ENCODE measurements at places on chromosomes 16 and 17.
A peak's percentile ranks its signal among the peaks of the same experiment; 100 is the strongest.

DNA sequence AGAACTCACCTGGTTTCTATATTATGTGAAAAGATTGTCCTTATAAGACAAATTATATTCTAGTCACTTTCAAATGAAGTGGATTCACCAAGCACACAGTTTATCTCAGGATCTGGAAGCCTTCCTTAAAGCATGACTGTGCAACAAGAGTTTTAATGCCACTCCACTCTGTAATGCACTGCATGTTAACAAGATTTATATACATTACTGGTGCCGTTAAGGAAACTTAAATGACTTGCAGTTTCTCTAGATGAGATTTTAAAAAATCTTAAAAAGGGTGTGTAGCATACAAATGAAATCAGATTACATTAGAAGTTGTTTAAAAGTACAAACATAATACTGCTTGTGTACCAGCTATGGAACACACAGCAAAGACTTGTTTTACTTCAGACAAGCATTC, 150.8 kb downstream of the SNX11 start:
- no peak for DNase-seq

GRCh38 chr16:69325784-69326171, 4.6 kb downstream of the PDF start:
- no peak for DNase-seq

DNA sequence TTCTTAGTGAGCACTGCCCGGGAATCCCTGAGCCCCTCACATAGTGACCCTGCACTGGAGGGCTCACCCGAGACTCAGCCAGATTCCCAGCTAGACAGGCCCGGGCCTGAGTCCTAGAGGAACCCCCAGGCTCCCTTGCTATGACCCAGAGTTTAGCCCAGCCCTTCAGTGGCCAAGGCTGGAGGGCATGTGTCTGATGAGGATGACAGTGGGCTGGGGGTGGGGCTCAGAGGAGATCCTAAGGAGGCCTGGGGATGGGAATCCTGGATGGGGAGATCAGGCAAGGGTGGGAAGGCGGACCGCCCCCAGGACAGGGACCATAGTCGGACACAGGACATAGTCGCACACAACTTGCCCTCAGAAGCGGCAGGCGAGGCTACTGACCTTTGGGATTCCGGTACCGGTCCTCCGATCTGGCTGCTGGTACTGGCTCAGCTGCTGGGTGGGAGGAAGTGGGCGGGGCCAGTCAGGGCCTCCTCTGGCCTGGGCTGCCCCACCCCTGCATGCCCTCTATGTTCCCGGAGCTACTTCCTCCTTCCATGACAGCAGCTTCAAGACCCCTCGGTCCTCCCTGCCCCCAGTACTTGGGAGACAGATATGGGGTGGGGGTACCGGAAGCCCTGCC, 1.1 kb downstream of the CD79B start:
- DNase-seq = peak; percentile 78

DNA sequence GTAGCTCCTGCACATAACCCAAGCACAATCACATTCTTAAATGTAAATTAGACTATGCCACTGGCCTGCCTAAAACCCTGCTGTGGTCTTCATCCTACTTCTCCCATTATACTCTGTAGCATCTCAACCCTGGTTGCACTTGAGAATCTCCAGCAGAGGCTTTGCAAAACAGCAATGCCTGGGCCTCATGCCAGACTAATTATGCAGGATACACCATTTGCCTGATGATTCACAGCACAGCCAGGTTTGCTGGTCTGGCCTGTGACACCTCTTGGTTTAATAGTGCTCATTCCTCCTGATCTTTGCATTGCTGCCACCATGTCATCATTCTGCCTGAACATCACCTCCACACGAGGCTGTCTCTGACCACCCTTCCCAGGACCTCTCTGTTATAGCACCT, 491.9 kb upstream of the TOM1L1 start:
- no peak for DNase-seq

- DNase-seq = no peak
Observed at GRCh38 chr17:68792042-68792685, 163.0 kb downstream of the ABCA8 start.

GRCh38 chr17:56160422-56160821, 7.1 kb downstream of the ANKFN1 start:
- no peak for DNase-seq

DNA sequence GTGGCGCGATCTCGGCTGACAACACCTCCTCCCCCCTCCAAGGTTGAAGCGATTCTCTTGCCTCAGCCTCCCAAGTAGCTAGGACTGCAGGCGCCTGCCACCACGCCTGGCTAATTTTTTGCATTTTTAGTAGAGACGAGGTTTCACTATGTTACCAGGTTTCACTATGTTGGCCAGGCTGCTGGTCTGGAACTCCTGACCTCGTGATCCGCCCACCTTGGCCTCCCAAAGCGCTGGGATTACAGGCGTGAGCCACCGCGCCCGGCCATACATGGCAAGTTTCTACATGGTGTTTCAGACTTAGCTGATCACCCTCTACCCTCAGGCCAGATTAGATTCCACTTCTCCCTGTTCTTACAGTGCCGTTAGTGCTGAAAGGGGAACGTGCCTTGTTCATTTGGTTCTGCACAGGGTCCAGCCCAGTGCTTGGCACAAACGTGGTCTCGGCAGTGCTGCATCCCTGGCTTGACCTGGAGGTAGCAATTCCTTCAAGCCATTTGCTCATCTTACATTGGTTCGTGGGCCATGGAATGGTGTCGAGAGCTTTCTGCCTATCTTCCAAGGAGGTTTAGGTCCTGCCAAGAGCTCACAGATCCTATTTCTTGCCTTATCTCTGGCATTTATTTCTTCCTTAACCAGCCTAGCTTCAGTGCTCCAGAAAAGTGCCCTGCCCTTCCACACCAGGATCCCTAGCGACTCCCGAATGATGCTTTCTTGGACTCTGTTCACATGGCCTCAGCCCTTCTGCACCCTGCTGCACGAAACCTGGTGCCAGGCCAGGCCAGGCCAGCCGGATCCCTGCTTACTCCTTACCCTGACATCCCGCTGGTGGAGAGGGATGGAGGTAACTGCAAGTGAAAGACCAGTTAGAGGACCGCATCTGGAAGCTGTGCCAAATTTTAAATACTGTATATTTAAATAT, 14.8 kb upstream of the AURKB start:
- no peak for DNase-seq

DNA sequence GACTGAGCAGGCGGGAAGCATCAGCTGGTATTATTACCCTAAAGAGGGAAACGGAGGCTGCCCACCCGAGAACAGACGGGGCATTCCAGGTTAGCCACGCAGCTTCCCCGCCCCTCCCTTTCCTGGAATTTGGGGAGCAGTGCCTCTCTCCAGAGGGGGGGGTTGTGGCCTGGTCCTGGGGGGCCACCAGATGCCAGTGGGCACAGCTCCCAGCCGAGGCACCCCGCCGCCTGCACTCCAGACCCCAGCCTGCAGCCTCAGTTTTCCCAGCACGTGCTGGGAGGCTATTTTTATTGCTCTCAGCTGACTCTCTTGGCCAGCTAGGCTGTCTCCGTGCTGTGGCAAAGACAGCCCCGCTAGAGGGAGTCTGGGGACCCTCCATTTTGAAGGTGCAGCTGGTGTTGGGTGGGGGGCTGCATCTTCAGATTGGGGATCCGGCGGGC, 62.7 kb upstream of the GSE1 start:
- no peak for DNase-seq

GRCh38 chr17:79080349-79080748, 5.7 kb downstream of the ENGASE start:
- DNase-seq = no peak

DNA sequence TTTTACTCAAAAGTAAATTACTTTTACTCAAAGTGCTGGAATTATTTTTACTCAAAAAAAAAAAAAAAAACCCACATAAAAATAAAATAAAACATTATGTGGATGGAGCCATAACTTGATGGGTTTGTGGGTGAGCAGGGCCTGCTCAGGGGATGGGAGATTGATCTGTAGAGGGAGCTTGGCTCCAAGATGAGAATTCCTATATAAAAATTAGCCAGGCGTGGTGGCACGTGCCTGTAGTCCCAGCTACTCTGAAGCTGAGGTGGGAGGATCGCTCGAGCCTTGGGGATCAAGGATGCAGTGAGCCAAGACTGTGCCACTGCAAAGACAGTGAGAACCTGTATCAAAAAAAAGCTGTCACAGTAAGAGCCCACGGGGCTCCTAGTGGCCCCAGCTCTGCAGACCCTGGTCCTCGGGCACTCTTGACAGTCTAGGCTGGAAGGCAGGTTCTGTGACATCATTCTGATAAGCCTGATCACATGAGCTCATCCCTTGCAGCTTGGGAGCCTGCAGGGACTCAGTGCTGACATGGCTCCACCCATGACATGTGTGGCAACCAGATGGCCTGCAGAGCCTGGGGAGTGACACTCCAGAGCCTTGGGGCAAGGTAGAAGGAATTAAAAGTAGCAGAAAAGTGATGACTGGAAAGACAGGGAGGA, 42.5 kb downstream of the ST3GAL2 start:
- DNase-seq = no peak

- DNase-seq = no peak
Observed at GRCh38 chr16:9327253-9327652, 235.8 kb downstream of the HAPSTR1 start.

DNA sequence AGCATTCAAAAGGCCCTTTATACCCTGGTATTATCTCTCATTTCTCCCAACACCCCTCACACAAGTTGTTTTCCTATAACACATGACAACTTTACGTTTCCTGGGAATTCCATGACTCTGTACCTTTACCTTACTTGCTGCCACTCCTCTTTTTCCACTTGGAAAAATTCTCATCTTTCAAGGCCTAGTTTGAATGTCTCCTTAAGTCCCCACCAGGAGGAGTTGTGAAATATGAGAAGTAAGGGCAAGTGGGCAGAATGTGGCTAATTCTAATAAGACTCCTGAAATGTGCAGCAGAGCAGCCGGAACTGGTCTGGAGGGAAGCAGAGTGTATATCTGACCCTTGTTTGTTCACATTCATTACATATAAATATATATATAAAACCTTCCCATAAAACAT, 39.7 kb downstream of the BRCA1 start:
- no peak for DNase-seq

DNA sequence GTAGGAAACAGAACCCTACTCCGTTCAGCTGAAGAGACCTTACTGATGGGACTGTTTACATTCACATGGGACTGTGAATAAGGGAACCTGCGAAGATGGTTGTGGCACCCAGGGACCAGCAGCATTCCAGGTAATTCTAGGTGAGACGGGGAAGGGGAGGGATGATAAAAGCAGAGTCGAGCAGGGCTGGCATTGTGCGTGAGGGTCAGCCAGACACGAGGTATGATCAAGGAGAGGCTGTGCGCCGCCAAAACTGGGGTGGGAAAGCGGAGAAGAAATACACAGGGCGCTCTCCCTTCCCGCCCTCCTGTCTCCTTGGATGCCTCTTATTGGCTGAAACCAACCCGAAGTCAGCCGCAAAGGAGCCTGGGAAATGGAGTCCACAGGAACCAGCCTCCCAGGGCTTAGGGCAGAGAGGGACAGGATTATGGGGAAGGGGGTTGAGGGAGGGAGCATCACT, 38.4 kb upstream of the CSNK2A2 start:
- peak; percentile 59 for DNase-seq

- DNase-seq = peak; percentile 35
Observed at GRCh38 chr17:42428141-42428944, 5.3 kb upstream of the CAVIN1 start.

DNA sequence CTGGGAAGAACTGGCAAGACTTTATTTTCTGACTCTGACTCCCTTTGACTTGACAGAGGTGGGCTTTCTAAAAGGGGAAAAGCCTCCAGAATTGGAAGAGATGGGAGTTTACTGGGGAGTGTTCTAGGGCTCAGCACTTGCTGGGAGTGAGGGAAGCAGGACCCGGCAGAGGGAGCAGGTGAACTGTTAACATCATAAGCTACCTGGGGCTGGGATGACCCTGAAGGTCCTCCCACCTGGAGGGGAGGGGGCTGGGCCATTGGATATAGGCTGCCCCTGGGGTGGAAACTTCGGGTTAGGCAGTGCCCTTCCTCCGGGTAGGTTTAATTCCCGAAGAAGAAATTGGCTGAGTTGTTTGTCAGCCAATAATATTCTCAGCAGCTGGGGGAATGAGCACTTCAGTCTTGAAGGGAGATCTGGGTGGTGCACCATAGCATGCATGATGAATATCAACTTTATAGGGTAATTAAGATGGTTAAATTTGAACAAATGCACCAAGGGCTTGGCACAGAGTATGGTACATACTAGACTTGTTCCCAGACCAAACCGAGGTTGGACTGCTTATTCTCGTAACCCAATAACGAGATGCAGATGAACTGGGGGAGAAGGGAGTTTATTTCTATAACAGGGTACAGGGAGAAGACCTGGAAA, 337.0 kb downstream of the HAPSTR1 start:
- DNase-seq = no peak

DNA sequence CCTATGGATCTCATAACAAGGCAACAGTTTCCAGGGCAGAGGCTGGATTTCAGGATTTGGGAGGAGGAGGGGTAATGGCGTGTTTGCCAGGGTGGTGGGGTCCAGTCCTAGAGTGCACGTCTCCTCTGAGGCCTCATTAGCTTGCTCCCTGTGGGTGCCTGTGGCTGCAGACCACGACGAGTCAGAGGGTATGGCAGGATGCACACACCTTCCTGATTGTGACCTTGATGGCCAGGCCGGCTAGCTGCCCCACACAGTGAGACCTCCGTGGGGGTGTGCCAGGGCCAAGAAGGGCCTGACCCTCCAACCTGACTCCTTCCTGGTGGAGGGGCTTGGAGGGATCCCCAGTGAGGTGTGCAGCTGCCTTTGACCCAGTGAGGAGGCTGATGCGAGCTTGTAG, 4.0 kb upstream of the SMTNL2 start:
- no peak for DNase-seq

- no peak for DNase-seq
Observed at GRCh38 chr16:57617604-57618111, 10.8 kb upstream of the ADGRG1 start.

DNA sequence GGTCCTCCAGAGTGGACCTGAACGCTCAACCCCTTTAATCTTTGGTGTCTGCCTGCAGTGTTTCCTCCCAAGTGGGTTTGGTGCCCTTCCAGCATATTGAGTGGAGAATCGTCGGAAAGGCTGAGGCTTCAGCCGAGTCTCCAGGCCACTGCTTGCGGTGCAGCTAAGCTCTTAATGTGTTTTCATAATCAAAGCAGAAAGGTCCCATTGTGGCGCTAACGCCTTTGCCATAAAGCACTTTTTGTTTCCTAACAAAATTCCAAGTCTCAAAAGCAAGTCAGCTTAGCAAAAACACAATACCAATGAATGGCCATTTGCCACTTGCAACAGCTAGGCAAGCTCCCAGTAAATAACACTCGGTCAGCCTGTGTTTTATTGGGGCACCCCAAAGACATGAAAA, 57.6 kb downstream of the KSR1 start:
- no peak for DNase-seq

DNA sequence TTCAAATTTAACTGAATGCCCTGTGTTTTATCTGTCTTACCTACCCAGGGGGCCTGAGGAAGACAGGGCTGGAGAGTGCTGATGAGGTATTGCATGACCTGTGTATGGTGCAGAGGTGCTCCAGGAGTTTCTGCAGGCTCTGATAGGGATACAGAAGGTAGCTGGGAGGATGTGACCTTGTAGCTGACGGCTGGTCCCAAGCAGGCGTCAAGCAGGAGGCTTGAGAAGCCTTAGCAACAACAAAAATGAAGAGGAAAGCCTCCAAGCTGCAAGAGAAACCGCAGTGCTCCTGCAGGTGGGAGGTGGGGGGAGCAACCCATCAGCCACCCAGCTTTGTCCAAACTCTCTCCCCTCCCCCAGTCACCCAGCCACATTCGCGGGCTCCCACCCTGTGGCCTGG, 40.4 kb downstream of the LAT start:
- DNase-seq = no peak
